Renal cortex interstitium (tissue), 15 donors: ENCODE measurements at places on chromosomes 11 and 22. TPM values are rescaled to one million over a fixed set of nuclear protein-coding genes. Genes with fewer than 3 reads are reported as not detected.

ROBO4 gene
- 16.2 TPM for polyA plus RNA-seq

DNA sequence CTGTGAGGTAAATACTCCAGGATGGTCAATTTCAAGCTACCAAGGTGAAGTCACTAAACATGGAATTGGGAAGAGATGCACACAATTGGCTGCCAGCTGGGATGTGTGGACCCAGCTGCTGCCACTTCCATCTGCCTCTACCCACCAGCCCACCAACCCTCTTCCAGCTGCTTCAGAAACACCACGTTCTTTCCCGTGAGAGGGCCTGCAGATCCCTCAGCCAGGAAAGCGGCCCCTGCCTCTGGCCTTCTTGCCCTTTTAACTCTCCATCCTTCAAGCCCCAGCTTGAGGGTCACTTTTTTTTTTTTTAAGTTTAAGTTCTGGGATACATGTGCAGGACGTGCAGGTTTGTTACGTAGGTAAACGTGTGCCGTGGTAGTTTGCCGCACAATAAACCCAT lies 20.0 kb downstream of the PRG3 start:
- no peak for DNase-seq

PLEKHA7 gene
- 58.2 TPM for polyA plus RNA-seq

- no peak for DNase-seq
These were observed 181.7 kb upstream of the TBCEL start for GRCh38 chr11:120842195-120842594.

DNA sequence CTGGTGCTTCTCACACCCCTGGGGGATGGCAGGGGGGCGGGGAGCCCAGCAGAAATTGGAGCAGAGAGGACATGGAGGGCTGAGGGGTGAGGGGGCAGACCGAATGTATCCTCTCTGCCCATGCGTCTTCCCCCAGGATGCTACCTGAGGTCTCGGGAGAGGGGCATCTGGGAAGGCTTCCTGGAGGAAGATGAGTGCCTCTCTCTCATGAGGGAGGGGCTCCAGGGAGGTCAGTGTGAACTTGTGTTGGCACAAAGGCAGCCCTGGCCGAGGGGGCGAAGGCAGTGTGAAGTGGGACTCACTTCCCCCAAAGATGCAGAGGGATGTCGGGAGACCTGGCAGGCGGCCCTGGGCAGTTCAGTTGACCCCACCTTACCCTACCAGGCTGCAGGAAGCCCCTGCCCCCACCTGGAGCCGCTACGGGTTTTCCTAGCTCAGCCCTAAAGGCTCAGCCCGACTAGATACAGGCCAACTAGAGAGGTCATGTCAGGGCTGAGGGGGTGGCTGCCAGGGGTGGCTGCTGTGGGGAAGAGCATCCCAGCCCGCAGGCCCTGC lies 10.4 kb downstream of the ASCL2 start:
- DNase-seq, result no peak

DNA sequence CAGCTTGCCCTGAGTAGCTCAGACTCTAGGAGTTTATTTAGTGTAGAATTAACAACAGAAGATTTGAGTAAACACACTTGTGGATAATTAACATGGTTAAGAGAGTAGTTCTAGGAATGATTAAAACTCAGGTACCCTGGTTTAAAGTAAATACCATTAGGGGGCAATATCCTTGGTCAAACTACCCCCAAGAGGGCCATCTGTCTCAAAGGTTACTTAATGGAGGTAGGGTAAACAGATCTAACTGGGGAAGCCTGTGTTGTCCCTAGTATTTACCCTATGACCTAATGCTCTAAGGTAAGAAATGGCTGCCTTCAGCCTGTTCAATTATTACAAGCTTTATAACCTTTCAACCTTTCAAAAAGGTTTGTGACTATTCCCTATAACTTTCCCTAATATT lies 10.6 kb upstream of the GLYATL1 start:
- no peak for DNase-seq

GRCh38 chr11:13384908-13385640 lies 77.9 kb downstream of the BTBD10 start:
- DNase-seq, result no peak
